ENCODE measurements at places on chromosomes 16 and 17.

- DNase-seq = no peak
Observed at GRCh38 chr16:82201351-82201750, 31.3 kb upstream of the MPHOSPH6 start.

- DNase-seq = no peak
Observed at GRCh38 chr17:76499267-76499667, 2.0 kb downstream of the RHBDF2 start.

DNA sequence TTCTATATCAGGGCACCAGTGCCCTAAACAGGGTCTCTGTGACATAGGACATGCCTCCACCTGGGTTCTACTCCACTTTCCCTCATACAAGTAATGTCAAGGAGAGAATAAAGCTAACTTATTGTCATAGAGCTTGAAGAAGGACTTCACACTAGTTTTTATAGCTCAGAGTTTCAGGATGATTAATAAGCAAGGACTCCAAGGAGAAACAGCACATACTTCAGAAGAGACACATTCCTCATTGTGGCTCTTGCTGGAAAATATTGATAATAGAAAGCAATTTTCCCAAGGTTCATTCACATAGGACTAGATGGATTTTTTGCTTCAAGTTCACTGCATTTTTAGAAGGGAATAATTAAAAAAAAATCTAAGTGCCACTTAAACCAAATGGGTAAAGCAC lies 133.3 kb downstream of the CA10 start:
- no peak for DNase-seq

DNA sequence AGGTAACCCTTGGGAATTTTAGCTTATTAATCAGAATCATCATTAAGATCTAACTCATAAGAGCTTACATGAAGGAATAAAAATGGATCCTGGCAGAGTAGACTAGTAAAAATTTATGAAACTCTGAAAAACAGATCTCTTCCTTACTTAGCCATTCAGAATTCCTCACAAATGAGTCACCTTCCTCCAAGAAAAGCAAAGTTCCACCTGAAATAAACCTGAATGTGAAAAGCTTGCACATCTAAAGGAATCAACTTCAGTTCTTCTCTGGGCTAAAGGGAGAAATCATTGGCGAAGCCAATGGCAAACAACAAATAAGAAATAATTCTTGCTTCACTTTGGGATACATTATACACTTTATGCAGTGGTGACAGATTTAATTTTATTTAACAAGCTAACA lies 22.7 kb downstream of the MYO1D start:
- DNase-seq = no peak

- no peak for DNase-seq
Observed at GRCh38 chr17:35510052-35510451, 27.4 kb downstream of the SLFN12L start.

DNA sequence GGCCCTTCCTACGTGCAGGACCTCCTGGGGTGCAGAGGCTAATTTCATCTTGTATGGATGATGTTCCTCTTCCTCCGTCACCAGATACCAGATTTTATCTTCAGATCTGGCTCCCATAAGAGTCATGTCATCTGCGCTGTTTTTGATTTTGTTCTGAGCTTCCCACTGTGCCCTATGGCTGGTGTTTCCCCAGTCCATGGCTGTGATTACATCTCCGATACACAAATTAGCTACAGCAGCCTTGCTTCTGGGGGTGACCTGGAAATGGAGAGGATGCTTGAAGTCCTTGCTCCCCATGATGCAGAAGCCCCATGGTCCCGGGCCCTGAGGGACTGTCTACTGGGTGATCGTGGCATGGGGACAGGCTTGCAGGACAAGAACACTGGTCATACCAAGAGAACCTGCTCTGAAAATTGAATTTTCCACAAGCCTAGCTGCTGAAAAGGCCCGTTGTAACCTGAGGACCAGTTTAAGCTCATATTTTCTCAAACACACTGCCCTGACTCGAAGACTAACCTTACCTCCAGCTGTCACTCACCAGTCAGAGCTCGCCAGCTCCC lies 69.0 kb downstream of the KCNJ12 start:
- DNase-seq = no peak

DNA sequence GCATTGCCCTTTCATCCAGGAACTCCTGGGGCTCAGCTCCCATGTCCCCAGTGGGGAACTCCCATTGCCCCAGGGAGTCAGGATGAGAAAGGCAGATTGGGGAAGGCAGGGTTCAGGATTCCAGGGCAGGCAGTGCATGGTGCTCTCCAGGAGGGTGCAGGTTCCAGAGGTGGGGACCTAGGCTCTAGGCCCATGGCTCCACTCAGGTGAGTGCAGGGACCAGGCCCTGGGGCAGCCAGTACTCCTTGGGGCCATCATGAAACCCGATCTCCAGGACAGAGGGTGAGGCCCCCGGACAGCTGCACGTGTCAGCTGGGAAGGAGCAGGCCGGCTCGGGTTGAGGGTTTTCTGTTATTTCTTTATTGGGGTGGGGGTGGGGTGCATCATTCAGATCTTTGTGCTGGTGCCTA lies 1.3 kb upstream of the MTSS2 start:
- DNase-seq = peak; percentile 24

- DNase-seq = no peak
Observed at GRCh38 chr17:16489431-16489830, 2.6 kb downstream of the LRRC75A start.

DNA sequence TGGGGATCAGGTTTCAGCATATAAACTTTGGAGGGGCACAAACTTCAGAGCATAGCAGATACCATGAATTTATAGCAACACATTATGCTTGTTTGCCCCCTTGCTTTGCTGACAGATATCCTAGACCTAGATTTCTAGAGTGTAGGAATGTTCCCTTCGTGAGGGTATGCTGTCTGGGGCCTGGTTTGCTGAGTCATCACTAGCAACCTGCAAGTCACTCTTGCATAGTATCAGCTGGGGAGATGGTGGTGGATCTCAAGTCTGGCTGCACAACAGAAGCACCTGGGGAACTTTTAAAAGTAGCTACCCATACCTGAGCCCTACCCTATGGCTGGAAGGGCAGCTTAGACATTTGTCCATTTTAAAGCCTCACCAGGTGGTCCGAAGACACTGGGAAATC lies 22.3 kb upstream of the HSBP1 start:
- no peak for DNase-seq

DNA sequence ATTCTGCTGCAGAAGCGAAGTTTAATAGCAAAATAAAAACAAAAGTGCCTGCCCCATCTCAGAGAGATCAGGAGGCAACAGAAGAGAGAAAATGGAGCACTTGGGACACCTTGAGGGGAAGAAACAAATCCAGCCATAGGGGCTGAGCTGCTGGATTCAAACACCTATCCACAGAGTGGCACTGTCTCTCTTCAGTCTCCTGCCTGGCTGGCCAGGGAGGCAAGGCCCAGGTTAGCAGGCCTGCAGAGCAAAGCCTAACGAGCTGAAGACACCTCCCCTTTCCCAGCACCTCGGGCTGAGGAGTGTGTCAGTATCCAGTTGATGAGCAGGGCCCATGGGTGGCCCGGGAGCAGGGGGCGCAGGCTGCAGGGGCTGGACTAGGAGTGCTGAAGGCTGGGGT lies 8.8 kb upstream of the KRT31 start:
- no peak for DNase-seq

DNA sequence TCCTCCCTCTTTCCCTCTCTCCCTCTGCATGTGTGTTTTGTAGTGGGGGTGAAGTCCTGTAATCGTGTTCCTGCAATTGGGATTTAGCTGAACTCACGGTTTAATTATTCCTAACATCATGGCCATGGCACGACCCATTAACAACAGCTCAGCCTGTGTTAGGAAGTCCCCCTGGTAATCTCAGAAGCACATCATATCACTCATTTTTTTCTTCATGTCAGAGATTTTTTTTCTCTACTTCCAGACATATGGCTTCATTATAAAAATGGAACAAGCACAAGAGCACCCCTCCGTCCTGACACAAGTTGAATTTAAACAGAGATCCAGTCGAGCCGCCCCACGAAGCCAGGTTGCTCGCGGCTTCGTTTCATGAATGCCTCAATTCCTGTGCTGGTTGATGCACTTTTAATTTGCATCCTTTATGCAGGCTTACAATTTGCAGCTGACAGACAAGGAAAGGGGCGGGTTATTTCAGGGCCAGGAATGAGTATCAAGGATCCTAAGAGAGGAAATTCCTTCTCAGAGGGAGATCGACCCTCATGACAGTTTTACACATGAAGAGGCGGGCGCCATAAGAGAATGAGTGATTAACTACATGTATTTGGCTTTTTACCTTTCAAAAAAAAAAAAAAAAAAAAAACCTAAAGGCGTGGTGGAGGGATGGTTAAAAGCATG lies 192.9 kb downstream of the MAF start:
- DNase-seq = no peak

- DNase-seq = no peak
Observed at GRCh38 chr17:78081551-78081950, 47.0 kb downstream of the TMC6 start.

- peak; percentile 72 for DNase-seq
Observed at GRCh38 chr17:73317513-73318426, 6.0 kb upstream of the CDC42EP4 start.

GRCh38 chr17:8382052-8382879 lies 727 bp downstream of the RPL26 start:
- peak; percentile 38 for DNase-seq

DNA sequence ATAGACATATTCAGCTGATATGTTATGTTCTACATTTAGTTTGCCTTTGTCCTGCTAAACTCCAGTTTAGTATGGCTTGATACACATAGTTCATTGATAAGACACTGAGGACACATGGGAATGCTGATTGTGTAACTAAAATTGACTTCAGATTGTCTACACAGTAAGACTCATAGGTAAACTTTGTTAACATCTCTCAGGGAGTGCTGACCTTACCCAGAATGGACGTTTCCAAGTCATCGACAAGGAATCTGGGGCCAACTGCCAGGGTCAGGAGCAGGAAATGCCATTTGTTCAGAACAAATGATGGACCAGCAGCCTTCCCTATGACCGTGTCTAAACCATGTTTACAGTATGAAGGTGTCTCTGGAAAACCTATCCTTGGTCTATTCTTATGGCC lies 58.7 kb downstream of the DYNLRB2 start:
- no peak for DNase-seq

DNA sequence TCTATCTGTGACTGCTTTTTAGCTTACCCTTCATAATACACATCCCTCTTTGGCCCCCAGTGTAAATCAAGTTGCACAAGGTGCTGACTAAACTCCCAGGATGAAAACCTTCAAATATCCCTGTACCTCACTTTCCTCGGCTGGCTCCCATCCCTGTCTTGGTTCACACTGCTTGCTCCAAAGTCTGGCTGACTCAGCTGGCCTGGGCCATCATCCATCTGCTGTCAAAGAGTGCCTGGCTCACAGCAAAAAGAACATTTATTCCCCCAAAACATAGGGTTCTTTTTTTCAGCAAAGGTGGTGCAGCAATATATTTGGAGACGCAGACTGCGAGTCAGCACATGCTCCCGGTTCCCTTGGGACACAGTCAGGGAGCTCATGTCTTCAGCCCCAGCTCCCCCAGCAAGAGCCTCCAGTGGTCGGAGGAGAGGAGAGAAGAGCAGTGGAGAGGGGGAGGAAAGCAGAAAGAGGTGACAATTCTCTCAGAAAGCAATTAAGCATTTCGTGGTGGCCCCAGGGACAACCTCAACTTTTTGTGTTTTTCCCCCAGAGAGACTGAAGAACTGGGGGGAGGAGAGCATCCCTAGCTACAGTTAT lies 26.1 kb downstream of the GPR142 start:
- DNase-seq = no peak

GRCh38 chr17:59296190-59296589 lies 35.3 kb upstream of the YPEL2 start:
- DNase-seq = peak; percentile 5

DNA sequence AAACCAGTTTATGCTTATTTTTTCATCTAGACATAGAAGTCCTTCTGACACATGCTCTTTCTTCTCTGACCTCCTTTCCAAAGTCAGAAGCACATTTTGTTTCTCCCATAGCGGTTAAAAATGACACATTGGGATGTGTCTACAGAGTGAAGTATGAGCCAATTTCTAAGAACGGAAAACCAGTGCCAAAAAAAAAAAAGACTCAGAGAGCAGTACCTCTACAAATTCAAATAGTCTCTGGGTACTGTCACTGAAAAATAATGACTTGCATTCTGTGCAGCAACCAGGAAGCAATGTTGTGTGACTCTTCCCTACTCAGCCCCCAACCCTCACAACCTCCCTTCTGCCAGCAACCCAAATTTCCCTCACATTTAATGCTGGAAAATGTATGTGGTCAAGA lies 145.5 kb upstream of the PMFBP1 start:
- DNase-seq = no peak

- DNase-seq = no peak
Observed at GRCh38 chr17:38322897-38323296, 20.9 kb downstream of the GPR179 start.

- no peak for DNase-seq
Observed at GRCh38 chr16:55041540-55042234, 111.0 kb downstream of the IRX5 start.

GRCh38 chr17:67353929-67354574 lies 12.3 kb downstream of the PSMD12 start:
- DNase-seq = no peak

DNA sequence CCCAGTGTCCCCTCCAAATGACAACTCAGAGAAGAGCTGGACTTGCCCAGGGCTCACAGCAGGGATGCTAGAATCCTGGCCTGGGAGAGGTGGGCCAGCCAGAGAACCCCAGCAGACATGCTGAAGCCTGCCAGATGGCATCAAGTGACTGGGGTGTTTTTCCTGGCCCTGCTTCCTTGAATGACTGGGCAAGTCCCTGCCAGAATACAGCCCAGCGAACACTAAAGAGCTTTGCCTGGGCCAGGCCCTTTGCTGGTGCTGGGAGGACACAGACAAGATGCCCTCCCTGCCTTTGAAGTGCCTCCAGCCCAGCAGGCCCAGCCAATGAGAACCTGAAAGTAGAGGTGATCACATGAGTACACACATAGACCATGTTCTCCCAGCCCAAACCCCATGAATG lies 11.5 kb downstream of the ZNF319 start:
- DNase-seq = no peak

- no peak for DNase-seq
Observed at GRCh38 chr17:77209330-77209748, 68.6 kb downstream of the SEC14L1 start.

GRCh38 chr17:63041251-63041650 lies 75.2 kb downstream of the TANC2 start:
- DNase-seq = no peak

GRCh38 chr16:79697562-79698112 lies 97.1 kb upstream of the MAF start:
- DNase-seq = no peak

GRCh38 chr16:13873835-13874438 lies 46.0 kb upstream of the ERCC4 start:
- DNase-seq = peak; percentile 42

GRCh38 chr17:64500487-64500859 lies 3.6 kb upstream of the POLG2 start:
- no peak for DNase-seq
